A673 (cell line): ENCODE measurements at places on chromosomes 12 and 14. TPM values are rescaled to one million over a fixed set of nuclear protein-coding genes. Genes with fewer than 3 reads are reported as not detected.

PZP gene
- not detected in 2 replicates for total RNA-seq

RPL10L gene
- not detected in 2 replicates for total RNA-seq

USP44 gene
- total RNA-seq, result 6.9 and 7.1 TPM in 2 replicates

LRCOL1 gene
- not detected in 2 replicates for total RNA-seq

KERA gene
- not detected in 2 replicates for total RNA-seq

CACNA2D4 gene
- 0.41 and 1.2 TPM in 2 replicates for total RNA-seq

LPAR5 gene
- 0.15 and 0.17 TPM in 2 replicates for total RNA-seq

ANO6 gene
- total RNA-seq, result 59.3 TPM in 2 replicates

GPX2 gene
- 0.33 TPM in 1 of 2 replicates, not detected in the other for total RNA-seq

SLC5A8 gene
- not detected in 2 replicates for total RNA-seq

ADAM21 gene
- total RNA-seq, result not detected in 2 replicates

RNU6-8 gene
- not detected in 2 replicates for total RNA-seq

TAS2R31 gene
- total RNA-seq, result 4.4 and 5.2 TPM in 2 replicates

STX2 gene
- 37.8 and 38.1 TPM in 2 replicates for total RNA-seq

NGB gene
- total RNA-seq, result not detected in 2 replicates

AICDA gene
- total RNA-seq, result not detected in 2 replicates

SALL2 gene
- 149 and 157 TPM in 2 replicates for total RNA-seq

C12orf54 gene
- total RNA-seq, result not detected in 2 replicates

CLEC2A gene
- total RNA-seq, result not detected in 2 replicates

RASSF8 gene
- 19.8 and 23.1 TPM in 2 replicates for total RNA-seq

MIP gene
- not detected in 2 replicates for total RNA-seq

BMP4 gene
- total RNA-seq, result not detected in 2 replicates

APOF gene
- total RNA-seq, result not detected in 2 replicates

AQP6 gene
- total RNA-seq, result not detected in 2 replicates

TAS2R42 gene
- total RNA-seq, result not detected in 2 replicates

KCNH3 gene
- total RNA-seq, result 4.0 and 4.5 TPM in 2 replicates

TRMT5 gene
- total RNA-seq, result 21.9 and 26.2 TPM in 2 replicates

GCN1 gene
- total RNA-seq, result 129 and 131 TPM in 2 replicates

GALNT9 gene
- 3.9 and 7.4 TPM in 2 replicates for total RNA-seq

SRGAP1 gene
- 9.7 and 11.0 TPM in 2 replicates for total RNA-seq

ARHGDIB gene
- 88.1 and 122 TPM in 2 replicates for total RNA-seq

KRT80 gene
- 0.33 and 1.0 TPM in 2 replicates for total RNA-seq

FAM181A gene
- not detected in 2 replicates for total RNA-seq

RFC5 gene
- 62.1 and 66.3 TPM in 2 replicates for total RNA-seq

TMPRSS12 gene
- total RNA-seq, result not detected in 2 replicates

NELL2 gene
- total RNA-seq, result 596 and 641 TPM in 2 replicates

MTRFR gene
- total RNA-seq, result 21.9 and 26.3 TPM in 2 replicates

SERPINA9 gene
- not detected in 2 replicates for total RNA-seq

EAPP gene
- 33.1 and 34.6 TPM in 2 replicates for total RNA-seq

SIX6 gene
- total RNA-seq, result 0.13 and 0.28 TPM in 2 replicates

SIRT4 gene
- 3.7 and 4.8 TPM in 2 replicates for total RNA-seq

POTEM gene
- not detected in 2 replicates for total RNA-seq

TSPAN11 gene
- total RNA-seq, result 20.9 and 28.0 TPM in 2 replicates

CCDC38 gene
- total RNA-seq, result 0.24 and 0.26 TPM in 2 replicates

ANKRD9 gene
- 28.0 and 35.9 TPM in 2 replicates for total RNA-seq

LRTM2 gene
- total RNA-seq, result not detected in 2 replicates

ETFBKMT gene
- 1.9 and 2.6 TPM in 2 replicates for total RNA-seq
